NCI-H2081 (cell line): ENCODE measurements at places on chromosomes 5 and 9.
A peak's percentile ranks its signal among the peaks of the same experiment; 100 is the strongest.

DNA sequence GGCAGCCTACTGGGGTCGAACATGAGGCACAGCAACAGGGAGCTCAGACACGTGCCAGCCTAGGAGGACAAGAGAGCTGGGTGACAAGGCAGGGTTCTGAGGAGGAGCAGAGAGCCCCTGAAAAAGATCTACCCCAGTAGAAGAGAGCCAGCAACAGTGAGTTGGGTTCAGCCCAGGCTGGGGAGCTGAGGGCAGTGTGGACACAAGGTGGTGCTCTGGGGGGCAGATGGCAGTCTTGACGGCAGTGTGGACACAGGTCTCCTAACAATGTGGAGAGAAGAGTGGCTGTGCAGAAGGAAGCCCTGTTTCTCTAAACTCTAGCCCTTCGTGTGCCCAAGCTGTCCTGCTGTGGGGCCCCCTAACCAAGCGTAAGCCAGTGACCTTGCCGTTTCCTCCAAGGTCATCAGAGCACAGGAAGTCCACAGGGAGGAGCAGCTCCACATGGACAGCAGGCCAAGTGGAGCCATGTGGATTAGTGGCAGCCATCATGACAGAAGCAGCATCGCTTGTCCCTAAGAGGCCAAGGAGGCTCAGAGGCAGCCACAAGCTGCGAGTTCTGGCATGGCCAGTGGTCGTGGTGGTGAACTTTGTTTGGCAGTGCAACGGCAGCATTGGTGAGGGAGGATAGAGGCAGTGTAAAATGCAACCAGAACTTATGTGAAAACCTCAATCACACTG, 25.1 kb upstream of the LMX1B start:
- no peak for DNase-seq

DNA sequence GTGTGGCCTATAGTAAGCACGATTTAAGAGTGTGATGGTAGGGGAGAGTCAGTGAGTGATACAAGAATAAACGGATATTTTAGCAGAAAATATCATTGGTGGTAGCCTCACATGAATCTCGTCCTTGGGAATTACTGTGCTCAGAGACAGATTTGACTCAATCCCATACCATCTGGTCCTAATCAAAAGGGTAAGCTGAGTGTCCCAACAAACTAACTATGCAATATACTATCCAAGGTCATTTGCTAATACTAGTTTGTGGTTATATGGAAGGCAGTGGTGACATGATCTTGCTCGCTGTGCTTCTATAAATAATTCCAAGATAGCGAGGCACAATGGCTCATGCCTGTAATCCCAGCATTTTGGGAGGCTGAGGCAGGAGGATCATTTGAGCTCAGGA, 103.2 kb downstream of the TRPM6 start:
- no peak for DNase-seq

GRCh38 chr5:177607452-177608192, 7.7 kb downstream of the B4GALT7 start:
- DNase-seq, result peak; percentile 79

GRCh38 chr9:123548741-123549545, 192.9 kb downstream of the CRB2 start:
- DNase-seq, result no peak

- DNase-seq, result peak; percentile 83
Measured at GRCh38 chr9:12775679-12776512, 1.1 kb downstream of the LURAP1L start.

DNA sequence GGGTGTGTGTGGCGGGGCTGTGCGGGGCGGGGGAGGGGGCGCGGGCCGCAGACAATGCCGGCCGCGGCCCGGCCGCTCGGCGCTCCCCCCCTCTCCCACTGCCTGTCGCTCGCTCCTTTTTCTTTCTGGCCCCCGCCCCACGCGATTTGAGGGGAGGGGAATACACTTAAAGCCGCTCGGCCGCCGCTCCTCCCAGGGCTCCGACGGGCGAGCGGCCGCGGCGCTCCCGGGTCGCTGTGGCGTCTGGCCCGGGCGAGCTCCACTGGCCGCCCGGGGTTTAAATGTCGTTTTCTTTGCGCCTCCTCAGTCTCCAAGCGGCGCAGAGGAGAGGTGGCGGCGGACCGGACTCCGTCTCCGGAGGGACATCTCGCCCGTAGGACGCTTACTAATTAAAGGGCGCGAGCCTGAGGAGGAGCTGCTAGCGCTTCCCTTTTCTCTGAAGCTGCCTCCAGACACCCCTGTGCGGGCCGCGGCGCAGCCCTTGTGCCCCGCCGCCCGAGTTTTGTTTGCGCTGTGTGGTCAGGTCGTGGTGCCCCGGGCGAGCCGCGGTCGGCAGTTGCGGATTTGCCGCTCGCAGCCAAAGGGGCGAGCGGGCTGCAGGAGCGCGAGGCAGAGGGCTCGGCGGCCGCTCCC, 1.4 kb downstream of the ZSWIM6 start:
- DNase-seq, result peak; percentile 24

DNA sequence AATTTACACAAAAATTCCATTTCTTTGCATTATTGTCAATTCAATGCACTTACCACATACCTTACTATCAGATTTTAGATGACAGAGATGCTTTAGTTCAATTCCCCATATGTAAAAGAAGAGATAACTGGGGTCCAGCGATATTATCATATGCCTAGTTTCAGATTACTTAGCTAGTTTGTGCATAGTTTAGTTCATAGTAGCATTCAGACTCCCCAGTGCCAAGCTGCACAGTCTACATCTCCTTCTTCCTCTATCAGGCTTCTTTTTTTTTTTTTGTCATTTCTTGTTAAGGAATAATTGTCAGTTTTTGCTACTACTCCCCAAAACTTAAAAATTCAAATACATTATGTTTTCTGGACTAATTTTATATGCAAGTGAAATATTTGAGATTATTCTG, 175.0 kb downstream of the SSBP2 start:
- no peak for DNase-seq

DNA sequence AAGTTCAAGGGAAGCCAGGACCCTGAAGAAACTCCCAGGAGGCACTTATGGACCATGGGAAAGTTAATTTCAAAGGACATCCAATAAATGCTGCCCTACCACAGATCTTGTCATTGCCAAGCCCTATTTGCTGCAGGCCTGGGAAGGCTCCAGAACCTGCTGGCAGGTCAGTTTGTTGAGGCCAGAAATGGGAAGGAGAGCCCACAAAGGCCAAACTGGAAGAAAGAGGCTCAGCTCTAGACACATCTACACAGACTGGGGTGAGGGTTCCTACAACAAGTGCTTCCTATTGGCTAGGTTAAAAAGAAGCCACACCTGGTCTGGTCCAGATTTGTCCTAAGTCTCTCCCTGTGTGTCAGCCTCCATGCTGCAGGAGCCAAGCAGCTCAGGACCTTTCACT, 94.4 kb downstream of the SIL1 start:
- no peak for DNase-seq

- no peak for DNase-seq
Measured at GRCh38 chr5:123943151-123943550, 431.2 kb downstream of the CSNK1G3 start.

- no peak for DNase-seq
Measured at GRCh38 chr9:133130685-133131244, 9.7 kb upstream of the RALGDS start.

GRCh38 chr5:30505014-30505886, 688.2 kb upstream of the CDH6 start:
- DNase-seq, result peak; percentile 18

DNA sequence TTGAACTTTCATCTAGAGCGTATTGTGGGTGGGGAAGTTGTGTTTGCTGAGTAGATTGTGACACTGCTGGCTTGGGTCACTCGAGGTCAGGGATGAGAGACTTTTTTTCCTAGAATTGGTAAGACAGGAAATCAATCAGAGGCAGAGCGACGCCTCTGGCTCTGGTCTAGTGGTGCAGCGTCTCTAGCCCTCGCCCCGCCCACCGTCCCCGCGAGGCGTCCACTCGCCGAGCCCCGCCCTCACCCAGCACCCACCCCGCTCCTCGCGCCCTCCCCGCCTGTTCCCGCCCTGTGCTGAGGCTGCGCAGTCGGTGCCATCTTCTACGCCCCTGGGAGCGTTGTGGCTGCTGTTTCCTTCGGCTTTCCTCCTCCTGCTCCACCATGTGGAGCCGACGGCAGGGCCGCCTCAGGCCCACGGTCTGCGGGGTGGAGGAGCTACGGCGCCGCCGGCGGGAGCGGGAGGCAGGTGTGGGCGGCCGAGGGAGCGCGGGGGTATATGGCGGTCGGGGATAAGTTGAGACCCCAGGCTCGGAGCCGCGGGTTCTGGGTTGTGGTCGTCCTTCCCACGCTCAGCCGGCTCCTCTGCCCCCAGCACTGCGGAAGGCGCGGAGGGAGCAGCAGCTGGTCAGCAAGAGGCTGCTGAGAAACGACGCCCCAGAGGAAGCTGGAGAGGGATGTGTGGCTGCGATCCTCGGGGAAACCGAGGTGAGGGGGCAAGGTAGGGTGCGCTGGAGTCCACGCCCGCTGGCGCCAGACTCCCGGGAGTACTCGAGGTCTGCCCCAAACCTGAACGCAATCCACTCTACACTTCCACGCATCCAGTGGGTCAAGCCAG, at the start of gene TMCO6:
TSS of gene TMCO6 (plus strand) at position 304 of the 834 bp plus-strand sequence. CDS start at position 381, 77 bp downstream.
- peak; percentile 88 for DNase-seq

DNA sequence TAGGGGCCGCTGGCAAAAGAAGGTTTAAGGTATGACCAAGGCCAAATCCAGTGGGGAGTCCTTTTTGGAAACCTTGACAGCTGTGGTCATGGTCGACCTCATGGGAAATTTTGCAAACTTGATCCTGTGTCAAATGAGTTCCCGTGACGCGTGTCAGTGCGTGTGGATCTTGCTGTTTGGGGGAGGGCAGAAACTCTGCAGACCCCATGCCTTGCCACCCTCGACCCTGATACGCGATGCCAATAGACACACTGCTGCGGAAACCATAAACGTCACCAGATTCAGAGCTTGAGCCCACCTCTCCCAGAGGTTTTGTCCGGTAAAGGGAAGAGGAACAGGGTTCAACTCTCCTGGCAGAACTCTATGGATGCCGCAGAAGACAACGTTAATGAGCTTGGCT, 104.7 kb downstream of the ADAMTS2 start:
- DNase-seq, result no peak

- no peak for DNase-seq
Measured at GRCh38 chr5:123928401-123928800, 416.4 kb downstream of the CSNK1G3 start.

DNA sequence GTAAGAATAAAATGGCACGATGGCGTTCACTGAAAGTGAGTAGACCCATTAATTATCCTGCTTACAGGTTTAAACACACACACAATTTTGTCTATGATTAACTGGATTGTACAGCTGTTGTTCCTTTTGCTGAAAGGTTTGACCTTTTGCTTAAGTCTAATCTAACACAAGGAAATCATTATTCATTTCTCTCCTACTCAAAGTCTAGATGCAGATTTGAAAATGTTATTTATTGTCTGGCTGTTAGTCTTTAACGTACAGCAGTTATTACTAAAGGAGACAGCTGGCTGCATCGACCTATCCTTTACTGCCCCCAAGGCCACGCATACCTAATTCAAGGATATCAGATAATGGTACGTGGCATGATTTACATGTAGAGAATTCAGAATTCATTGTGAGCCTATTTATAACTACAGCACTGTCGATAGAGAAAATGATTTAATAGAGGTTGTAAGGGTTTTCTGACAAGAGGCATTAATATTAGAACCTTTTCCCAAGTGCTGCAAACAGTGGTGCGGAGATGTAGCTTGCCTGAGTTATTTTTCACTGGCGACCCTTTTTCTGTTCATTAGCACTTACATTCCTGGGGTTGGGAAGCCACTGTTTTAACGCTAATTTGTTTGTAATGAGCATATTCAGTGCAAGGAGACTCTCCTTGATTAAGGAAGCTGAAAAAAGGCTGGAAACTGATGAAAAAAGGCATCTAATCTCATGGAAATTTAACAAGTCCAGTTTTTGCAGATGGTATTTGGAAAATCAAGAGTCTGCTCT, 368.4 kb upstream of the GRAMD2B start:
- DNase-seq, result peak; percentile 72
